K562 (cell line): ENCODE measurements at places on chromosomes 2 and 18. TPM values are rescaled to one million over a fixed set of nuclear protein-coding genes. Genes with fewer than 3 reads are reported as not detected.

MBP gene
- total RNA-seq = 0.09 and 0.34 TPM in 2 replicates

- no peak for DNase-seq
- H3K4me1 ChIP-seq = peaks cover 26% of the 10 kb centered on the region
- no peak overlapping the region for H3K27ac ChIP-seq
- no peak overlapping the region for H3K4me3 ChIP-seq
Observed at GRCh38 chr18:2907550-2908135, 60.8 kb downstream of the EMILIN2 start.

GRCh38 chr2:25835906-25836305, 42.4 kb downstream of the ASXL2 start:
- peaks cover 18% of the 10 kb centered on the region; the same call in 2 of the 3 replicates for H3K36me3 ChIP-seq
- no peak for DNase-seq
- no peak overlapping the region for H3K4me3 ChIP-seq
- no peaks in the 10 kb centered on the region for H3K27me3 ChIP-seq

GRCh38 chr18:56652802-56653201, 1.6 kb downstream of the WDR7 start:
- DNase-seq = no peak
- H3K27ac ChIP-seq = no peak overlapping the region
- peaks cover 21% of the 10 kb centered on the region for H3K4me1 ChIP-seq
- H3K27me3 ChIP-seq = no peaks in the 10 kb centered on the region
- no peaks in the 10 kb centered on the region for H3K36me3 ChIP-seq

GCG gene
- total RNA-seq = 0.29 TPM in 1 of 2 replicates, not detected in the other

- DNase-seq = no peak
- no peaks in the 10 kb centered on the region; the same call in 2 of the 3 replicates for H3K27me3 ChIP-seq
- H3K4me1 ChIP-seq = no peaks in the 10 kb centered on the region
- no peak overlapping the region for H3K4me3 ChIP-seq
- no peak overlapping the region for H3K27ac ChIP-seq
- no peaks in the 10 kb centered on the region for H3K36me3 ChIP-seq
Observed at GRCh38 chr18:36536426-36536825, 238.9 kb downstream of the FHOD3 start.

DNA sequence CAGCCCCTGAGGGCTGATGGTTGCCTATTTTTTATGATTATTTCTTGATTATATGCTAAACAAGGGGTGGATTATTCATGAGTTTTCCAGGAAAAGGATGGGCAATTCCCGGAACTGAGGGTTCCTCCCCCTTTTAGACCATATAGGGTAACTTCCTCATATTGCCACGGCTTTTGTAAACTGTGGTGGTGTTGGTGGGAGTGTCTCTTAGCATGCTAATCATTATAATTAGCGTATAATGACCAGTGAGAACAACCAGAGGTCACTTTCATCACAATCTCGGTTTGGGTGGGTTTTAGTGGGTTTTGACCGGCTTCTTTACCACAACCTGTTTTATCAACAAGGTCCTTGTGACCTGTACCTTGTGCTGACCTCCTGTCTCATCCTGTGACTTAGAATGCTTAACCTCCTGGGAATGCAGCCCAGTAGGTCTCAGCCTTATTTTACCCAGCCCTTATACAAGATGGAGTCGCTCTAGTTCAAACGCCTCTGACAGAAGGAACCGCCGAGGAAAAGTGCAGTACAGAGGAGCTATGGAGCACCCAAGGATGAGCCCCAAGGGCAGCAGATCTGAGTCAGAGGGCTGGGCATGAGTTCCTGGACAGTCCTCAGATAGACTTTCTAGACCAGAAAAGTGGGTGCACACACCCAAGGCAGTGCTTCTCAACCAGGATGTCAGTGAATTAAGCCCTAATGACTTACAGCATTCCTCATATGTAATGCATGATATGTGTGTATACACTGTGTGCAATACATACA, 37.1 kb upstream of the ASAP2 start:
- H3K4me3 ChIP-seq = no peak overlapping the region
- H3K27ac ChIP-seq = no peak overlapping the region
- H3K4me1 ChIP-seq = peaks cover 8% of the 10 kb centered on the region
- peaks cover 3% of the 10 kb centered on the region for H3K27me3 ChIP-seq
- no peak for DNase-seq

SLC5A7 gene
- total RNA-seq = not detected in 2 replicates

GRCh38 chr2:186522450-186522849, 36.4 kb downstream of the ZC3H15 start:
- H3K27ac ChIP-seq = no peak overlapping the region
- H3K27me3 ChIP-seq = no peaks in the 10 kb centered on the region
- DNase-seq = no peak
- H3K4me3 ChIP-seq = no peak overlapping the region
- no peaks in the 10 kb centered on the region for H3K4me1 ChIP-seq

ARHGAP28 gene
- total RNA-seq = 5.2 and 6.1 TPM in 2 replicates

RIT2 gene
- total RNA-seq = not detected in 2 replicates

DNA sequence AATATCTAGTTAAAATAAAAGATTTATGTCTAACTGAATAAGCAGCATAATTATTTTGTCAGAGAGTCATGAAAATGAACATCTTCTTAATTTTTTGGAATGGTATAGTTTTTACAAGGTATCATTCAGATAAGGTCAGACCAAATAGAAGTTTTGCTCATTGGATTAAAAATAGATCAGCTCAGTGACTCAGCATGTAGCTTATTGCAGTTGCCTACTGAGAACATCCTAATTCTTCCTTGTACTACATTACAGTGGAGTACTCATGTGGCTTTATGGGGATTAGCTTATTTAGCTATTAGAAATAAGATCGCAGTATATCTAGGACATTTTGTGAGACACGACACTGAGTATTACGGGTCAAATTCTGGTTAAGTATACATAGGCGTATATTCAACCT, 38.2 kb upstream of the PPM1B start:
- H3K4me1 ChIP-seq = no peaks in the 10 kb centered on the region
- no peak for DNase-seq
- no peak overlapping the region for H3K27ac ChIP-seq
- H3K36me3 ChIP-seq = no peaks in the 10 kb centered on the region
- no peak overlapping the region for H3K4me3 ChIP-seq

DNA sequence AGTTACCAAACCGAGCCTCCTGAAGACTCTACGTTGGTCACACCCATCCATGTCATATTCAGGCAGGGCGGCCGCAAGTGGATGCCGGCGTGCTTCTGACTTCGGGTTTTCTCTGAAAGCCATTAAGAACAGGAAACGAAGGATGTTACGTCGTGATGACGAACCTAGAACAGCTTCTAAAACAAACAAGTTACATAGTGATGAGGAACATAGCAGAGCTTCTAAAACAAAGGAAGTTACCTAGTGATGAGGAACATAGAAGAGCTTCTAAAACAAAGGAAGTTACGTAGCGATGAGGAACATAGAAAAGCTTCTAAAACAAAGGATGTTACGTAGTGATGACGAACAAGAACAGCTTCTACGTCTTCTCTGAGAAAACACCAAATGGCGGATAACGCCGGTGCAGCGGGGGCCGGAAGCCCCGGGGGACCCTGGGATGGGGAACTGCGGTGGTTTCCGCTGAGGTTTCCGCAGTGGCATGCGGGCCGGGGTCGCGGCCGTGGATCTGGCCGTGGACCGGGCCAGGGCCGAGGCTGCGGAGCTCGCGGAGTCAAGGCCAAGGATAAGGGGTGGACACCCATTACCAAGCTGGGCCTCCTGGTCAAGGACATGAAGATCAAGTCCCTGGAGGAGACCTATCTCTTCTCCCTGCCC, 141.1 kb downstream of the SOCS6 start:
- DNase-seq = no peak
- no peaks in the 10 kb centered on the region for H3K36me3 ChIP-seq
- no peaks in the 10 kb centered on the region; the same call in 1 of the 2 replicates for H3K4me1 ChIP-seq
- no peak overlapping the region for H3K4me3 ChIP-seq
- H3K27me3 ChIP-seq = no peaks in the 10 kb centered on the region

C2orf80 gene
- total RNA-seq = not detected in 2 replicates
